ENCODE measurements at places on chromosomes 2 and 18.

DNA sequence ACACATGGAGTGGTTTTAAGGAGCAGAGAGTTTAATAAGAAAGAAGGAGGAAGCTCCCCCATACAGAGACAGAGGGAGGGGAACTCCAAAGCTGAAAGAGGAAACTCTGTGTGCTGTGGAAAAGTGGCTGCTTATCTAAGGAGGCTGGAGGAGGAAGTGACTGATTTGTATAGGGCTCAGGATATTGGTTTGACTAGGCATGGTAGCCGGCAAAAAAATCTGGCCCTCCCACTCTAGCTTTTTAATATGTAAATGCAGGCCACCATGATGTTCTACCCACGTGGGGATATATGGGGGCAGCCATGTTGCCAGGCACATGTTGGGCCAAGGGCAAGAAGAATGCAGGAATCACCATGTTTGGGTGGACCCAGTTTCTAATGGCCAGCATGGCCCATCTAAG is 64.3 kb downstream of the HNMT start:
- no peak for DNase-seq

GRCh38 chr18:68721681-68722583 is 7.0 kb upstream of the TMX3 start:
- DNase-seq = peak; percentile 44

GRCh38 chr18:2223449-2223848 is 347.9 kb downstream of the METTL4 start:
- no peak for DNase-seq

- DNase-seq = no peak
These were observed 149.5 kb downstream of the CCBE1 start for GRCh38 chr18:59547581-59548182.

GRCh38 chr18:22342625-22343024 is 75.1 kb downstream of the CTAGE1 start:
- no peak for DNase-seq

DNA sequence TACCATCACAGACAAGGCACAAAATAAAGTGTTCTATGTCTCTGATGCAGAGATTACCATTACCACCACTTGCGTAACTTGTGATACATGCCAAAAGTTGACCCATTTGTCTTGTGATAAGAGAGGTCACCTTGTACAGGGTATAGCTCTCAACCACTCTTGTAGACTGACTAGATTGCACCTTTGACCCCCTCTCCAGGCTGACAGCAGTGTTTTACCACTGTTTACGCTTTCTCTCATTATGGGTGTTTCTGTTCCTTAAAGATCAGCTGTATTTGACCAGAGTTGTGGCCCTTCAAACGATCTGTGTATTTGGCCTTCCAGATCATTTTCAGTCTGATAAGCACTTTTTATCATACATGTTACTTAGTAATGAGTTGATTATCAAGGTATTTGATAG is 215.7 kb upstream of the HNMT start:
- DNase-seq = no peak

DNA sequence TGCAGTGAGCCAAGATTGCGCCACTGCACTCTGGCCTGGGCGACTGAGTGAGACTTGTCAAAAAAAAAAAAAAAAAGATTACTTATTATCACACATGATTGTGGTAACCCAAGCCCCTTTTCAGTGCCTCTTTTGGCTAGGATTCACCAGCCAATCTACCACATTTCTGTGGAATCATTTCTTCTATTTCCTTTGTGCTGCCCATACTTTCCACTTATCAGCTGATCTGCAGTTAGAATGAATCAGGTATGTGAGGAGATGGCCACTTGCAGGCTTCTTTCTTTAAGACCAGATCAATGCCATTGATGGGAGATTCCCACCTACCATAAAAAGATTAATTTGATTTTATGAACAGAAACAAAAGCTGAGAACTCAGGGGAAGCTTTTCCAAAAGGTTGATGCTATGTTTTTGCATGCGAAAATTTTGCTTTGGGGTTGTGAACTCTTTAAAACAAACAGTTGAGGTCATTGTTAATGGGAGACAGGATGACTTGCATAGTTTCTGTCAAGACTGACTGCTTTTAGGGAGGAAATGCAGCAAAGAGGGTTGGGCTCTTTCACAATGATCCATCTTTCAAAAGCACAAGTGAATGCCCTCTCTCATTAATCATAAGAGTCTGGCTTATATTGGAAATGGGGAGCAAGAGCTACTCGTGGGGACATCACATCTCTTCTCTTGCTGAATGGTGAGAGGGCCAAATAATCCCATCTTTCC is 66.9 kb upstream of the CYP26B1 start:
- no peak for DNase-seq

GRCh38 chr2:69223759-69224511 is 163.1 kb downstream of the GFPT1 start:
- no peak for DNase-seq

GRCh38 chr2:62765619-62766376 is 60.3 kb downstream of the EHBP1 start:
- DNase-seq = no peak

- DNase-seq = no peak
These were observed 566 bp downstream of the GATA6 start for GRCh38 chr18:22169889-22170420.

DNA sequence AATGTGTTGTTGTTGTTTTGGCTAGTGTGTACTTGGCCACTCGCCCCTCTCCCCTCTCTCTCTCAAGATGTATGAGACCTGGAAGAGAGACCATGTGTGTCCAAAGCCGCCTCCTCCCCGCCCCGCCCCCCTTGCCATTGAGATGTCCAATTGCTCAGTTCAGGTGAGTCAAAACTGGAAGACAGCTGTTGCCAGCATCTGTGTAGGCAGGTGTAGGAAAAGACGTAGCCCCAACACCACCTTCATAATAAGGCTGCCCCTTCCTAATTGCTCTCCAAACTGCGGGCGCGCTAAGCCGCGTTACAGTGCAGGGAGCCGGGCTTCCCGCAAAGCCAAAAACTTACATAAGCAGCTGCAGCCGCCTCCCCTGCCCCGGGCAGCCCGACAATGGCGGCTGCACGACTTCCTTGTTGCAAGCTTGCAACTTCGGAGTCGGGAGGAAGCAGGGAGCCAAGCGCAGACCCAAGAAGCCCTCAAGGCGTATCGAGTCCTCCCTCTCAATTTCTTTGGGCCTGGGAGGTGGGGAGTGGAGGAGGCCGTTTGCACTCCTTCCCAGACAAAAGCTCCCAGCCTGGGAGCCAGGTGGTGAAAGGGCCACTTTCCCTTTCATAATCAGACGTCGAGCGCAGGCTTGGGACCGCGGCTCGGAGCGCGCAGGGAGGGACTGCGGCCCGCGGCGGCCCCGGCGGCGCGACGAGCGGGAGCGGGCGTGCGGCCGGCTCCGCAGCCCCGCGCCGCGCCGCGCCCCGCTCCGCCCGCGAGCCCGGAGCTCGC is 882 bp downstream of the ZBTB14 start:
- peak; percentile 88 for DNase-seq

DNA sequence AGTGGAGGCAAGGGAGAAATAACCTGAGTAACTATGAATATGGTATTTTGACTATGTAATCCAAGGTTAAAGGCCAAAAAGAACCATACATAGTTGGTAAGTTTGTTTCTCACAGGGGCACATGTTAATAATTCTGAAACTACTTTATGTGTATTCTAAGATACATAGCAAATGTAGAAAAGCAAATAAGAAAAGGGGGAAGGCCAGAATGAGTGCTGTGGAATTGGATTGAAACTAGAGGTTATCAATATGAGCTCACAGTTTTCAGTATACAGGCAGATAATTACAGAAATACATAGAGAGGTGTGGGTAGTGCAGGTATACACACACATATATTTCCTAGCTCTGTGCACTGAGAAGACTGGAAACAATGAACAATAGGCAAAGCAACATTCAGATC is 13.7 kb downstream of the INO80C start:
- no peak for DNase-seq

GRCh38 chr18:10590412-10590811 is 64.6 kb downstream of the NAPG start:
- DNase-seq = no peak

GRCh38 chr2:95018861-95019550 is 6.5 kb upstream of the MAL start:
- DNase-seq = no peak

- no peak for DNase-seq
These were observed 54.9 kb downstream of the EPHA4 start for GRCh38 chr2:221517146-221517695.

DNA sequence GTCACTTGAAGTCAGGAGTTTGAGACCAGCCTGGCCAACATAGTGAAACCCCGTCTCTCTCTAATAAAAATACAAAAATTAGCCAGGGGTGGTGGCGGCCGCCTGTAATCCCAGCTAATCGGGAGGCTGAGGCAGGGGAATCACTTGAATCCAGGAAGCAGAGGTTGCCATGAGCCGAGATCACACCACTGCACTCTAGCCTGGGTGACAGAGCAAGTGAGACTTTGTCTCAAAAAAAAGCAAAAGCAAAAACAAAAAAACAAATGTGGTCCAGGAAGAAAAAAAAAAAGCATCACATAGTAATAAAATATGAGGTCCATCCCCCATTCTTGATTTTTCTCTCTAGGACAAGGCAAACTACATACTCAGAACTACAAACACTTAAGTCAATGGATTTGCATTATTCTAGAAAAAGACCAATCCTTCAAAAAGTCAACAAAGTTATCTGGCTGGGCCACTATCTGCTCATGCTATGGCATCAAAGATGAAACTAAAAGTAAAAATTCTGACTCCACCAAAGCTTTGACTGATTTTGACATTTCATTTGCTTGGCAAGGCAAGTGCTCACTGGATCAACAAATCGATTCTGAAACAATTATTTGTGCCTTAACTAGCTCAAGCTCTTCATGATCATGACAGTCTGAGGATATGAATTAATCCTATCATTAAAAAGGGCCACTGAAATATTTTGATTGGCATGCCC is 28.4 kb downstream of the MEX3C start:
- DNase-seq = no peak

DNA sequence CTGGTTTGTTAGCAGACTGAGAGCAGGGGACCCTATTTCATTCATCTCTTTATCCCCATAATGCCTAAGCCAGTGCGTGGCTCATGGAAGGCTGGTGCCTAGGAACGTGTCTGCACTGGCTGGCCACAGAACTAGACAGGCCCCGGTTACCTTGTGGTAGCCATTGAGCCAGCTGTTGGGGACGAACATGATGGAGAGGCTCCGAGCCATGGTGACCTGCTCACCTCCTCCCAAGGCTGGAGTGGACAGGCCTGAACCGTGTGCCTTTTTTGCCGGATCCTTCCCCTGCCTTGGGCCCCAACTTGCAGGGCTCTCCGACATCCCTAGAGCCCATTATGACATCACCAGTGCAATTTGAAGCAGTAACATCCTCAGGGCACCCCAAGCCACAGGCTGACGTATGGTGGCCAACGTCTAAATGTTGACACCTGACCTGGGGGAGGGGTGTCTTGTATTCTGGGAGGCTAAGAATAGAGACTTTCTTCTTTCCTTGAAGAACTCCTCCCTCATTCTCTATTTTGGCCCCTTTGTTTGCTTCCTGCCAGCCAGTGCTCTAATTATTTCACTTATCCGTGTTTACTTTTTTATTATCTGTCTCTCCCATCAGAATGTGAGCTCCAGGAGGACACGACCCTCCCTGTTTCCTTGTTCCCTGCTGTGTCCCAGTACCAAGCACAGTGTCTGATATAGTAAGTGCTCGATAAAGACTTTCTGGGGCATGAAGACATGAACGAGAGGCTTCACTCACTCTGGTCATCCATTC is 12.2 kb upstream of the DNPEP start:
- DNase-seq = no peak

GRCh38 chr2:28098501-28099225 is 208.1 kb downstream of the BABAM2 start:
- DNase-seq = no peak

- no peak for DNase-seq
These were observed 56.0 kb downstream of the LBH start for GRCh38 chr2:30287190-30287840.

- DNase-seq = no peak
These were observed 18.9 kb downstream of the LTBP1 start for GRCh38 chr2:32965523-32966171.

GRCh38 chr2:152367547-152368390 is 32.8 kb downstream of the FMNL2 start:
- no peak for DNase-seq

- no peak for DNase-seq
These were observed 38.5 kb downstream of the PARD3B start for GRCh38 chr2:204583773-204584172.

DNA sequence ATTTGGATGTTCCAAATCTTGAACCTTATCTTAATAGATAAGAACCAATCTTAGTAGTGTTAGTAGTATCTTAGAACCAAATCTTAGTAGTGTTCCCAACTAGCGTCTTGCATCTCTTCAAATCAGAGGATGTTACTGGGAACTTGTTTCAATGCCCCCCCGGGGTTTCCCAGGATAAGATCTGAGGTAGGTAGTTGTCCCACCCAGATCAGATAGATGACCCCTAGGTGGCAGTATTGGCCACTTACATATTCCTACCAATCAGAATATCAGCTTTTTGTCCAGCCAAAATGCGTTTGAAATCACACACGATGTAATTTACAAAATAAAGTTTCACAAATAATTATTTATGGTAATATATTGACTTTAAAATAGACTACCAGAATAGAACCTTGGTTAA is 314.8 kb downstream of the MBD2 start:
- DNase-seq = peak; percentile 77

DNA sequence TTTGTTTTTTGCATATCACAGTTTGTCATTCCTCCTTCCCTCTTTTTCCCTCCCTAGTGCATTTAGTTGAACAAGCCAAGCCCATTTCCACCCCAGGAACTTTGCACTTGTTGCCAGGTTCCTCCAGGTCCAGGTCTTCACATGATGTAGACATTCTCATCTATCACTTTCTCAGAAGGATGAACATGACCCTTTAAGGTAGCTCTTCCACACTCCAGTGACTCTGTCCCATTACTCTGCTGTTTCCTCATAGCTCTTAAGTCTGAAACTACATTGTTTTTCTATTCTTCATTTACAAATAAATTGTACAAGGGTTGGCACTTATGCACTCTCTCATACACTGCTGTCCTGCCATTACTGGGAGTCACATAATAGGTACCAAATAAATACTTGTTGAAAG is 6.1 kb downstream of the KYNU start:
- no peak for DNase-seq

- DNase-seq = no peak
These were observed 108.4 kb upstream of the CDC42EP3 start for GRCh38 chr2:37779611-37780386.

DNA sequence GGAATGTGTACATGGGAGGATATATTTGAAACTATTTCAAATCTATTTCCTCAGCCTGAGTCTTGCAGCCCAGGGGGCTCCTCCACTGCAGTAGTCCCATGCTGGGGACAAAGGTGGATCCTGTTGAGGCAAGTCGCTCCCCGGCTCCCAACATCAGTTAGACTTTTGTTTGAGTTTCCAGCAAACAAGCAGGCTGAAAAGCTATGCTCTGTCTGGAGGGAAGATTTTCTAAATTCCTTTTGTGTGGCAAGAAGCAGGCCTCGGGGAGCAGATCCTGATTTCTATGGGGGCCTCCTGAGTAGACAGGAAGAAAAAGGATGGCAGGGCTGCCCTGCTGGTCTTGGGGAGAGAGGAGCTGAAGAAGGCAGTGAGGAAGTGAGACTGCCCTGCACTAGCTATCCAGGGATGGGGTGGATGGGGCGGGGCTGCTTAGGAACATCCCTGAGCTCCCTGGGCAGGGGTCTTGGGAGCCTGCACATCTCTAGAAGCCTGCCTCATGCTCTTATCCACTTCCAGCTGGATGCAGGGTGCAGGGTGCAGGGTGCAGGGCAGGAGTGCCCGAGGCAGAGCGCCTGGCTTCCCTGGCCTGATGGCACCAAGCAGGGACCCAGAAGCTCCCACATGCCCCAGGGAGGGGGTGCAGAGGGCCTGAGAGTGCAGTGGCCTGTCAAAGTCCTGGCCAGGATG is 6.0 kb upstream of the CIB4 start:
- DNase-seq = no peak
